NCI-H187 treated with DMSO at 0.1 percent for 48 hours (cell line): ENCODE measurements at places on chromosomes 7 and 10.

DNA sequence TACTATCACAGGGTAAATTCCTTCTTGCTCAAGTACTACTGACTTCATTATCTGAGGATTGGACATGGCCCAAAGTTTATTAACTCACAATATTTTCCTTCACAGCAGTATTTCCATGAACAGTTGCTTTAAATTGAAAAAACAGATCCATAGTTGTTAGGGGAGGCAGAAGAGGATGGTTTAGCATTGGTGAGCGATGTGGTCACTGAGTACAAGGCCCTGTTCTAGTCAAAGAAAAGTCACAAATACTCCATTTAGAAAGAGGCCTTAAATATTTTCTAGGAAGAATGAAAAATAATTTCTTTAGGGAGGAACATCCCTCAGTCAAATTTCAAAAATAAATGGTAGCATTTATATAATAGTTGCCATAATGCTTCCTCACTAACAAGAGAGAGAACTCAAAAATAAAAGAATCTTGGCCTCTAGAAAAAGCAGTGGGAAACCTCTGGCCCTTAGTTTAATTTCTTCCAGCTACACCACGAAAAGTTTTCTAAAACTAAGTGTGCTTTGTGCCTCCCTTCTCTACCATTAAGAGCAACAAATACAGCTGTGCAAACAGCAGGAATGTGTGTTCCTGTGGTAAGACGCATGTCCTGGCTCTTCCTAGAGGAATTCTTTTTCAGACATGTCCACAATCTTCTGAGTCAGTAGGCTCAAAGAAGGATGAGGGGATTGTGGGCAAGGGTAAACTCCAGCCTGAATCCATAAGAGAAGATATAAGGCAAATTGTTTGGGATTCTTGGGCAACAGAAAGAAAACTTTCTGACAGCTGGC is 105.7 kb downstream of the HOXA1 start:
- DNase-seq: no peak

DNA sequence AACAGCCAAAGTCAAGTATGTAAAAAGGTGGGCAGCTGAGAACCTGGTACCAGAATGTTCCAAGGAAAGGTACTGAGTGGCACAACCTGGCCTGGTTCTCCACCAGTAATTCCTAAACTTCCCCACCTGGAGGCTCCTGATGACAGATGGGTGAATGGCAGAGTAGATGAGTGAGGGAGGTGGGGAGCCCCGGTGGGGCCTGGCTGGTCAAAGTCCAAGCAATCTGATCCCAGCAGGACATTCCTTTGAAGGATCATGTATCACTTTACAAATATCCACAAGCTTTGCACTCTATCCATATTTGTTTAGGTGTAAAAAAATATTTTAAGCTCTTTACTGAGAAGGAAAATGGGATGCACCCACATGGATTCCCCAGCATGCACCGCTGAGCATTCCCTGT is 250.2 kb downstream of the DPP6 start:
- no peak for DNase-seq

- no peak for DNase-seq
Observed at GRCh38 chr10:124647421-124648130, 96.6 kb downstream of the FAM53B start.

DNA sequence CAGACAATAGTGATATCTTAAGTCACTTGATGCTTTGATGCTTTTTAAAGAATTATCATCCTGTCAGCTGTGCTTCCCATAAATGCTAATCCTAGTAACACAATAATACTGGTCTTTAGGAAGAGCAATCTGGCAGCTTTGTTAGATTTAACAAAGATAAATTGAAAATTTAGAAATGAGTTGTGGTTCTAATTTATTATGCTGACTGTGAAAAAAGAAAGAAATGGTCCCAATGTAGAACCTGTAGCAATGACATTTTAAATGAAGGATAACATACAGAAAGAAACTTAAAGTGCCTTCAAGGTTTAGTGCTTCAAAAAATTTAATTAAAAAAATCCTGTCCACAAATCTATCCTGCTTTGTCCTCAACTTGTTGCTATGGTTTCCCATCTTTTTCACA is 81.6 kb upstream of the HGF start:
- DNase-seq: no peak

- no peak for DNase-seq
Observed at GRCh38 chr10:78079411-78079810, 45.7 kb downstream of the RPS24 start.
